ENCODE measurements at places on chromosomes 7 and 10.

DNA sequence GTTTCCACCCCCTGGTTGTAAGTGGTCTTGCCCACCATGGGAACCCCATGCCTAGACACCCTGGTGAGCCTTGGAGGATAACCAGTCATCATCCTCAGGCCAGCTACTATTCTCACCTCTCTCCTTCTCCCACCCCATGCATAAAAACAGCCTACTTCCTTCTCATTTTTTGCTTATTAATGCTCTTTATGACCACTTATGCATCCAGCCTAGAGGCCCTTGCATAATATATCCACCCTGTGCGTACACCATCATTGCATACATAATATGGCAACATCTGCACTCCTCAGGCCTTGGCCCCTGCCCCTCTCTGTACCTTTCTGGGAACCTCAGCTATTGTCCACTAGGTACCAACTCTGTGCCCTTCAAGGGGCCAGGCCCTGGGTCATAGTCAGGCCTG lies 91.0 kb downstream of the CDH23 start:
- DNase-seq: no peak

DNA sequence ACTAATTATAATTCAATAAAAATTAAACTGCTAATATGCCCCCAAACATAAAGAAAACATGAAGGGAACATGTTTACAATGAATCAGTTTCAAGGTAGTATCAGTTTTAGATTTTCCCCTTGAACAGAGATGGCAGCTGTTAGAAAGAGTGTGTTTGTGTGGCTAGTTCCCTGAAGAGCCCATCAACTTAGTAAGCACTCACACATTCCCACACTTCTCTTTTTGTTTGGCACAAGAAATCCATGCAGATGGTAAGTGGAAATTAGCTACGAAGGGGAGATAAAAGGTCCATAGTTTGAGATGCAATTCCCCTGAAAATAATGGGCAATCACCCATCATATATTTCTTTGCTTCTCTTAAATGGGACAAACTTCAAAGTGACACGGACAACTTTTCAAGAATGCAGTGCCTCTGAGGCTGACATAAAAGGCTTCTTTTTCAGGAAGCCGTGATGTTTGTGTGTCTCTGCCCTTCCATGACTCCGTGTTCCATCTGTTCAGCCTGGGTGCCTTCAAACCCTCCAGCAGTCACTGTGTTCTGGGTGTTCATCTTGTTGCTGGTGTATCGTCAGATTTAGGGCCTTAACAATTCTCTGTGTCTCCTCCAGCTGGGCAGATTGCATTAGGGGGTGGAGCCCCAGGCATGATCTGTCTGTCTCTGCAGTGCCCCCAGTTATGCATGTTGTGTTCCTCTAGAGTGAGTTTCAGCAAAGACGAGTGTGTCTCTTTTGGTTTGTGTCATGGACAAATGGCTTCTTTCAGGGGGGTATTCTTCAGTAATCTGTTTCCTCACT lies 259.5 kb upstream of the NPY start:
- no peak for DNase-seq

DNA sequence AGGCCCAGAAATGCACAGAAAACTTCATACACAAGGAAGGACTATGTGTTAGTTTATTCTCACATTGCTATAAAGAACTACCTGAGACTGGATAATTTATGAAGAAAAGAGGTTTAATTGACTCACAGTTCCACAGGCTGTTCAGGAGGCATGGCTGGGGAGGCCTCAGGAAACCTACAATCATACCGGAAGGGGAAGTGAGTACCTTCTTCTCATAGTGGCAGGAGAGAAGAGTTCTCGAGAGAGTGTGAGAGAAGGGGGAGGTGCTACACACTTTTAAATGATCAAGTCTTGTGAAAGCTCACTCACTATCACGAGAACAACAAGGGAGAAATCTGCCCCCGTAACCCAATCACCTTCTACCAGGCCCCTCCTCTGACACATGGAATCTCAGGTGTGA lies 16.8 kb upstream of the RAMP3 start:
- DNase-seq: no peak

GRCh38 chr10:43250615-43251418 lies 16.0 kb downstream of the RASGEF1A start:
- DNase-seq: no peak

DNA sequence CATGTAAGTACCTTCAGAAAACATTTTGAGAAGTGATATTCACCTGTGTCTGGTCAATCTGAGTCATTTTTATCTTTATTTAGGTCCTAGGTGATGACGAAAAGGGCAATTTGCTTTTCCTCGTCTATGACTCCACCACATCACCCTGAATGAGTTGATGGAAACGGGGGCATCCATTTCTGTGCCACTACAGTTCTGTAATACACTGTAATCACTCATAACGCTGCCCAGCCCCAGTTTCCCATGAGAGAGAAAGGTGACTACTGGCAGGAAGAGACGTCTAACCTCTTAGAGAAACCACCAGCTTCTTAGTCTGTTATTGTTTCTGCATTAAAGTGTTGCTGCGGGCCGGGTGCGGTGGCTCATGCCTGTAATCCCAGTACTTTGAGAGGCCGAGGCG lies 205.3 kb upstream of the MKLN1 start:
- DNase-seq: no peak

- no peak for DNase-seq
These were observed 64.0 kb downstream of the CDK14 start for GRCh38 chr7:90660100-90660499.

DNA sequence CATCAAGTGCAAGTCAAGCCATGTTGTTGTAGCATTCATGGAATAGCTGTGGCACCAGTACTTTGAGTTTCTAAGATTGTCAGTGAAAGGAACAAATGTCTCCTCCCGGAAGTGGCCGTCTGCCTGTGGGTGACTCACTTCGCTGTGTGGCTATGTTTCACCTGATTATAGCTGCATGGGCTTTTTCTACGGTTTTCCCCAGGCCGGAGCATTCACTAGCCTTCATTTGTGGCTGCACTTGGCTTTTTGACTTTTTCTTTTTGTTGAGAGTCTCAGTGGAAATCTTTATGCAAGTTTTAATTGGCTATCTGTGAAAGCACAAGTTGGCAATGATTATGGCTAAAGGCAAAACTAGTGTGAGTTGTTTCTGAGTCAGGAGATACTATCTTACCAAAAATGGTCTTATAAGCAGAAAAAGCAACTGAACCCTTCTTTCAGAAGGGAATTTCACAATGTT lies 35.0 kb downstream of the SRI start:
- DNase-seq: peak; percentile 62

DNA sequence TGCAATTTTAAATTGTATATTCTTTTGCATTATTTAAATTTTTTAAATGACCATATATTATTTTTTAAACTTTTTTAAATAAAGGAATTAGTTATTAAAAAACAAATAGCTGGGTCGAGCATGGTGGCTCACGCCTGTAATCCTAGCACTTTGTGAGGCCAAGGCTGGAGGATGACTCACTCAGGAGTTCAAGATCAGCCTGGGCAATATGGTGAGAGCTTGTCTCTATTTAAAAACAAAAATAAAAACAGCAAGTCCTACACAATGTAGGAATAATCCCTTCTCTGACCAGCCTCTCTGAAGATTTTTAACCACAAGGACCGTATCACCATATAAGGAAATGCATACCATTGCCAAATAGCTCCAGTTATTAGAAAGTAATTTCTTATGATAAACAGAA lies 19.6 kb downstream of the NOC3L start:
- DNase-seq: peak; percentile 21

GRCh38 chr10:112343056-112343806 lies 30.7 kb upstream of the ACSL5 start:
- no peak for DNase-seq

DNA sequence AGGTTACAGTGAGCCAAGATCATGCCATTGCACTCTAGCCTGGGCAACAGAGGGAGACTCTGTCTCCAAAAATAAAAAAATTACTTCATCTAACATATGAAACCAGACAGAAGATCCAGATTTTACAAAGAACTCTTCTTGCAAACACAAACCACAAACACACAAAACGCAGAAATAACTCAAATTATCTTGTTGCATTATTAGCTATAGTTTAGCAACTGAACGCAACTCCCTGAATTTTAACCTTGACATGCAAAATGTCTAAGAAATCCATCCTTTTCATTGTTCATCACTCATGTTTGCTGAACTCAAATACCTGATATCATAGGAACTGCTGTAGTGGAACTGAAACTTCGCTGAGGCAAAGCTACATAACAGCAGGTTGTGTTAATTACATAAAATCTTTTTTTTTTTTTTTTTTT lies 64.1 kb downstream of the MICU1 start:
- no peak for DNase-seq

Measured in fibroblast of mammary gland (primary cell).